ENCODE measurements at places on chromosomes 6 and 20.

- peak; percentile 96 for DNase-seq
Measured at GRCh38 chr20:44475694-44476560, at the start of gene TTPAL. TSS of gene TTPAL (plus strand) at chr20:44475874. CDS start at chr20:44480000, 4,126 bp downstream.

- no peak for DNase-seq
Measured at GRCh38 chr20:40244286-40244685, 444.8 kb downstream of the MAFB start.

DNA sequence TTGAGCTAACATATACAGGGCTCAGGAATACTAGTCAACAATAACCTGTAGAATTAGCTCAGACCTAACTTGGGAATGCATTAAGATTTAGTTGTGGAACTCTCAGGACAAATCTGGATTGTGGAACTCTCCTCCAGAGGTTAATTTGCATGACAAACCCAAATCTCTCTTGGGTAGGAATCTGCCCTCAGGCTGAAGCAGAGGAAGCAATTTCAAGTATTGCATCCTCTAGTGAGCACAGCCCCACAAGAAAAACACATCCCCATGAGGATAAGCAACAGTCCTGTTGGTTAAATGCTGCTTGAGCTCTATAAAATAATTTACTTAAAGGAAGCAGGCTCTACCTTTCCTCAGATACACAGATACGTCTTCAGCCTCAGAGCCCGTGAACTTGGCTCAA, 170.9 kb upstream of the STXBP5 start:
- DNase-seq = no peak

DNA sequence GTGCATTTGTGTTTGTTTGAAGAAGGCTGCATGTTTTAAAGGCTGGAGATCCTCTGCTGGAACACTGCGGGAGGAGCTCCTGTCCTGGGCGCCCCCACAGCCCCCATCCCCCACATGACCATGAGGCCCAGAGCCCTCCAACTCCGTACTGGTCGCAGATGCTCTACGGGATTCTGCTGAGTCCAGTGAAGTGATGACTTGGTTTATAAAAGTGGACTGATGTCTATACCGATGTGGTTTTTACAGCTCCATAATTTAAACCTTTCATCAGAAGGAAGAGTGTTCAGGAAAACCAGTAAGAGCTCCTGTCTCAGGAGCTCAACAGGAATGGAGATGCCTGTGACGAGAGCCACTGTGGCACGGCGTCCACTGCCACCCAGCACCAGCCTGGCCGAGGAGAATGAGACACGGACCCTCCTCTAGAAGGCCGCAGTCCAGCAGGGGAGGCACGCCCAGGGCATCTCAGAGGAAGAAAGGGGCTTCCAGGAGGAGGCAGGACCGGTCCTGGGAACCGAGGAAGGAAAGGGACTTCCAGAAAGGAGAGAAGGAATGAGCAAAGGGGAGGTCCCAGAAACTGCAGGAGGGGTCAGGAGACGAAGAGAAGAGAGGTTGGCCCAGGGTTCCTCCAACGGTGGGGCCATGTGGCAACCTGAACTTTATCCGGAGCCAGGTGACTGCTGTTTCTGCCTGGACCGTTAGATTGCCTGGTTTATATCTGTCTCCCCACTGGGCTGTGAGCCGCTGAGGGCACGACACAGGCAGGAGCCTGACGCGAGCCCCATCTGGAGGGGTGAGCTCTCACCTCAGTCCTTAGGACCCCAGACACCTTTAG, 26.9 kb downstream of the BFSP1 start:
- no peak for DNase-seq

DNA sequence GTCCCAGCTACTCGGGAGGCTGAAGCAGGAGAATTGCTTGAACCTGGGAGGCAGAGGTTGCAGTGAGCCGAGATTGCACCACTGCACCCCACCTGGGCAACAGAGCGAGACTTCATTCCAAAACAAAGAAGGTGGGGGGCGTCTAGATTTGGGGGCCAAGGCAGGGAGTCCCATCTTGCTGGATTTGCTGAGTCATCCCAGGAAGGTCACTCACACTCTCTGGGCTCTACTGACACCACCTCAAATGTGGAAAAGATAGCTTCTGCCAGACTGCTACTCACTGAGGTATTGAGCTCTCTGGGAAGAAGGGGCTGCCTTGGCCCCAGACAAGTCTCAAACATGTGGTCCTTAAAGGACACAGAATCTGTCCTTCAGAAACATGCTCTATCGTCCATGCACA, 74.3 kb downstream of the RIPOR3 start:
- DNase-seq = no peak

DNA sequence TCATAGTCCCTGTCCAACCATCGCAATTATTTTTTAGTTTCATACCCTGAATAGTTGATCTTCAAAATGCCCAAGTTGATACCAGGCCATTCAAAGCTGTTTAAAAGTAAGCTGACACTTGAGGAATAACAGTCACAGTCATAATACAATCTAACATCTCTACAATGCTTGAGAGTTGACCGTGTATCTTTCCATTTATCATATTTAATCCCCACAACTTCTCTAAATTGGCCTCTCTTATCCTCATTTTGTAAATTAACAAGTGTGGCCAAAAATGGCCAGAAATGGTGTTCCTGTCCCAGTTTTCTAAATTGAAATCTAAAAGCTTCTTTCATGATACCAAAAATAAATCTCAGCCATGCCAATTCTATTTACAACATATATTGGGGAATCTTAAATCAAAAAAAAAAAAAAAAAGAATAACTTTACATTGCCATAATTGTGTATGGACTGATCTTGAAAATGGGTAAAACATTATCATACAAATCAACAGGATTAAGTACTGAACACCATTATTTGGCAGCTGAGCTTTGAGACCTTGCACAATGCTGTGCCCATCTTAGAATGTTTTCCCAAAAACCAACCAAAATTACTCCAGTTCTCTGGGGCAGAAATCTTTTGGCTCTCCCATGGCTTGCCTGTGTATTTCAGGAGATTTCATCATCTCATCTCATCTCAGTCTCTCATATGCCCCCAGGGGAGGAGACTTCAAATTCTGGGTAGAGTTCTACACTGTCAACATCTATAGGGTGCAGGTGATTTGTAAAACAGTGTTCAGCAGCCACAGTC, 448.7 kb upstream of the JARID2 start:
- no peak for DNase-seq
